ENCODE measurements at places on chromosomes 16 and 17.

DNA sequence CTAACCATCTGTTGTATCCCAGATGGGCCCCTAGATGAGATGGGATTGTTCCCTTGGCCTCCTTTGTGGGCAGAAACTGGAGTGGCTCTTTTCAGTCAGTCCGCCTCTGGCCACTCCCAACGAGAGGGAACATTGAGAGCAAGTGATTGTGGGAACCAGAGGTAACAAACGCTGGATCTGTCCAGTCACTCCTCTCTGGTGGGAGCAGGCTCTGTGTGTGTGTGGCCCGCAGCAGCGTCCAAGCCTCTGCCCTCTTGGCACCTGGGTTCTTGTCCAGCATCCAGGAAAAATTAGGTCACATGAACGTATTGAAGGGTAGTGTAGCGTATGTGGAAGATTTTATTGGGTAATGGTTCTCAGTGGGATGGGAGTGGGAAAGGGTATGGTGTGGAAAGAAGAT is 101.9 kb upstream of the COX10 start:
- no peak for DNase-seq

DNA sequence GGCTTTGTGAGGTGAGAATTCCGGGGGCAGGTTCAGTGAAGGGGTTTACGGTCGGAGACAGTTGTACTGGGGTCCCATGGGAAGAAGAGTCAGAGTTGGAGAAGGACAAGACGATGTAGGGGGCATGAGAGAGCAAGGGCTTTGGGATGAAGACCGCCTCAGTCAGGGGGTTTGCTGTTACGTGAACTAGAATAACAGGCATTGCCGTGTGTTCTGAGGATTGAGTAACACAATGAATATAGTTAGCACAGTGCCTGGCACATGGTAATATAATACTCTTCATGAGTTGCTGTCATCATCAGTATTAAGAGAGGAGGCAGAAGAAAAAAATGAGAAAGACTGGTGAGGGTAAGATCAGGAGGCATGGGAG is 577 bp downstream of the ZNF646 start:
- peak; percentile 18 for DNase-seq

DNA sequence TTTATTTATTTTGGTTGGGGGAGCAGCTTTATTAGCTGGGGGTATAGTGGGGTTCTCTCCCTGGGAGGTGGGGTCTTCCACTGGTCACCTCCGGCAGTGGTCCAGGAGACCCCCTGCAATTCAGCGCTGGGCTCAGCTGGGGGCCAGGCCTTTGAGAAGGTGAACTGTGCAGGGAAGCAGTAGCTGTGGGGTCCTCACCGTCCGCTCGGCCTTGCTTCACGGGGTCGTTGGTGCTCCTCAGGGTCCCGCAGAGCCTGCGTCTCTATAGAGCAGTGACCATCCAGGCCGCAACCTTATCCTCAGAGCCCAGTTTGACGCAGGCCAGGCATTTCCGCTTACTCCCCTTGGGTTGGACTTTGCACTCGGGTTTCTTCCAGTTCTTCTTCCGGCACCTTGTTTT is 1954.7 kb downstream of the TP53TG3F start:
- DNase-seq = no peak

- peak; percentile 96 for DNase-seq
Measured at GRCh38 chr17:76540381-76541300, 797 bp downstream of the PRCD start.

DNA sequence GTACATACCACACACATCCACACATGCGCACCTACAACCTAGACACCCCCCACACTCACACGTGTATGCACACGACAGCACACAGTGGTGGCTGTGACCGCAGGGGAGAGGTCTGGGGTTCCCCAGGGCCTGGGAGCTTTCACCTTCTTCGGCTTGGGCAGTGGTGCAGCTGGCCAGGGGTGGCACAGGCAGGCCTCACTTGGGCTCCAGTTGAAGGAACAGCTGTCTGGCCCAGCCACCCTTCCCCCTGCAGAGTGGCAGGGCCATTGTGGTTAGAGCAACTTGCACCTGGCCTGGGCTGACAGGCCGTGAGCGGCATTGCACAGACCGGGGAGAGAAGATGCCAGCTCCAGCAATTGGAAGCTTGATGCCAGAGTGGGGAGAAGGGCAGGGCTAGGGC is 114.5 kb upstream of the GSE1 start:
- no peak for DNase-seq

DNA sequence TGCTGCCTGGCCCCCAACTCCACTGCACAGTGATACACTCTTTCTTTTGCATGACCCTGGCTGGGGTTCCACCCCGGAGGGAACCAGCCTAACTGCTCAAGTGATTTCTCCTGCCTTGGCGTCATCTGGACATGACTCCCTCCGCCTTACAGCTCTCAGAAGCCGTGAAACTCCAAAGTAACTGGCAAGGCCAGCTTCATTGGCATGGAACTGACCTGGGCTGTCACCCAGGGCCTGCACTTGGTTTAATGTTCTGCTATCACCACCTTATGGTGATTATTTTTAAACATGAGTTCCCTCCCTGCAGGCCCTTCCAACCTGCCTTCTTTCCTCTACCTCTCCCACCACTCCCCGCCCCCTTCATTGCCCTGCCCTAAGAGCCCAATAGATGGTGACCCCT is 139.7 kb upstream of the CDH5 start:
- DNase-seq = no peak

DNA sequence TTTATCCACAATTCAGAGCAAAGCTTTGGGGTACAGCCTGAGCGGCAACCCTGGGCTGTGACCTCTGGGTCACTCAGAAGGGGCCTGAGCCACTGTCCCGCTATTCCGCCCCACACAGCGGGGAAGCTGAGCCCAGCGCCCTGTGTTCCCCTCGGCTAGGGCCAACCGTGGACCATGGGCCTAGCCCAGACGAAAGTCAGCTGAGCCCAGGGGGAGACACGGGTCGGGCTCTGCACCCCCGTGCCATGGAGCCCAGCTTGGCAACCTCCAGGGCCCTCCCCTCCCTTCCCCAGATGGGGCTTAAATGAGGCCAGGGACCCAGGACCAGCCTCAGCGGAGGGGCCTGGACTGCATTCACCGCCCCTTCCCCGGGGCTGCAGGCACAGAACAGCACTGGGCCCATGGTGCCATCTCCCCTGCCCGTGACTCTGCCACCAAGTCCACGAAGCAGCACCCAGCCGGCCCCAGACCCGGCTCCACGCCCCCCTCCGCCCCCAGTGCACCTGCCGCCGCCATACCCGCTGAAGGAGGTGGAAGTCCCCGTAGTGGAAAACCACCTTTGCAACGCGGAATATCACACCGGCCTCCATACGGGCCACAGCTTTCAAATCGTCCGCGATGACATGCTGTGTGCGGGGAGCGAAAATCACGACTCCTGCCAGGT is 1.8 kb downstream of the TPSD1 start:
- DNase-seq = no peak

- no peak for DNase-seq
Measured at GRCh38 chr17:3796822-3797170, 4.2 kb downstream of the ITGAE start.

DNA sequence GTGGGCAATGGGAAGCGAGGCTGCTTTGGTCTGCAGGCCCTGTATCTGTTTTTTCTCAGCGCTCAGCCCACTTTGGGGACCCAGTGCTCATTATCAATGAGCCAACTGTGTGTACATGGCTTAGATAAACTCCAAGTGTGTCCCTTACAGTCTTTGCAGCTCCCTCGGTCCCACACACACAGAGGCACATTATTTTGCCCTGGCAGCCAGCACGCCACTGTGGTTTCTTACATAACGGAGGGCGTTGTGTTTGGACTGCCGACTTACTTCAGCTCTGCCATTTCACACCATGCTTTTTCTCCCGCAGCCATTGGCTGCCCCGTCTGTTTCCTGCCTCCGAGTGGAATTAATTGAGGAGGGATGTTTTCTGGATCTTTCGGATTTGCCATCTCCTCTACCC is 56.5 kb upstream of the CLEC18A start:
- no peak for DNase-seq

- DNase-seq = peak; percentile 7
Measured at GRCh38 chr17:6098050-6098822, 28.1 kb downstream of the WSCD1 start.

- DNase-seq = no peak
Measured at GRCh38 chr16:19991614-19992013, 82.1 kb downstream of the GPR139 start.

DNA sequence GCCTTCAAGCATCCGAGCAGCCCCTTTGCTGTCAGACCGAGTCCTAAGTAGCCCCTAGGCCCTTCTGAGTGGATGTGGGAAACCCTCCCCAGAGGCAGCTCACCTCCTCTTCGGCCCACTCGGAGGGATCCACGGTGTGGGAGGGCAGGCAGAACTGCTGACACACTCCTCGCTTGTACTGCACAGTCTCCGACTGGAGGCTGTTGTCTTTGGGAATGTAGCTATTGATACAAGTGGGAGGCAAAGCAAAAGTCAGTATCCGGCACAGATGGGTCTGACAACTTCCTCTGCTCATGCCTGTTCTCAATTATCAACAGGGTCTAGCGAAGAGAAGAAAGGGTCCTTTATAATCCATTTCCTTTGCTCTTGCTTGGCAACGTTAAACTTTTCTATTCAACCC is 25.9 kb upstream of the FOXJ1 start:
- DNase-seq = no peak

DNA sequence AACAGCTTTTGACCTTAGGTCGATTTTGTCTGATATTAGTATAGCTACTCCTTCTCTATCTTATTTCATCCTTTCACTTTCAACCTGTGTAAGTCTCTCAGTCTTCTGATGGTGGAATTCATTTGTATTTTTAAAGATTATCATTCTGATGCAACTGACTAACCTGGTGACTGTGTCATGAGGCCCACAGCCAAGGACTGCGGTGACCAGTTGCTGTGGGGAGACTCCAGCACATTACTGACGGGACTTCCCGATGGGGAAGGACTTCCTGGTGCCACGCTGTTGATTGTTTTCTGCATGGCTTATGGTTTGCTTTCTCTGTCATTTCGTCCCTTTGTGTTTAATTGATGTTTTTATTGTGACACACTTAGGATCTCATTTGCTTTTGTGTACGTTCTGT is 34.2 kb downstream of the RMI2 start:
- no peak for DNase-seq

GRCh38 chr16:14510939-14511799 is 118.9 kb downstream of the PARN start:
- DNase-seq = peak; percentile 57

DNA sequence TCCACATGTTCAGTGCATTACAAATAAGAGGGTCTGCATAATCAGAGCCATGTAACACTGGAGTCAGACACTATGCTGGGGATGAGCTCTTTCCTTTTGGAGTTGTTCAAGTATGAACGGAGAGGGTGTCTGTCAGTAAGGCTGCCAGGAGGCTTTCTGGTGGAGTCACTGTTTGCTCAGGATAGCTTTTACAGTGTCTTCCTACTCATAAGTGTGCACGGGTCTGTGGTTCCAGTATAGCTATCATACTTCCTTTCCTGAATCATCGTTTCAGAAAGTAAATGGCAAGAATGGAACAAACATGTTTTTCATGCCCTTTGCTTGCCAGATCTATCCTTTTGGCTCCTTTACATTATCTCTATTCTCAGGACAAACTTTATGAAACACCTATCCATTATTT is 152.7 kb upstream of the CDH11 start:
- DNase-seq = no peak

- DNase-seq = no peak
Measured at GRCh38 chr17:67019809-67020208, 24.5 kb upstream of the CACNG1 start.

GRCh38 chr17:77424585-77425344 is 284.0 kb downstream of the SEC14L1 start:
- peak; percentile 99 for DNase-seq

DNA sequence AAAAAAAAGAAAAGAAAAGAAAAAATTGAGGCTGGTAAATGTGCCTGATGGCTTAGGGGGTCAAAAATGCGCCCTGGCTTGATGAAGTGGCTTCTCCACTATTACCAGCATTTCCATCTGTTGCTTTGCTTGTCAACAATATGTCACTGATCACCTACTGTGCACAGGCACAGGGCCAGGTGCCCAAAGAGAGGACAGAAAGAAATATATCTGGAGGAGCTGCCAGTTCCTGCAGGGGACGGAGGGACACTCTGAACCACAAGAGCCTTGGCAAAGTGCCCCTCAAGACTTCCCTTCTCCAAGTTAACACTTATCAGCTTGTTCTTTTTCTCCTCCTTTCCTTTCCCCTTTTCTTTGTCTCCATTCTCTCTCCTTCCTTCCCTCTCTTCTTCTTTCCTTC is 34.7 kb downstream of the GINS3 start:
- DNase-seq = no peak

DNA sequence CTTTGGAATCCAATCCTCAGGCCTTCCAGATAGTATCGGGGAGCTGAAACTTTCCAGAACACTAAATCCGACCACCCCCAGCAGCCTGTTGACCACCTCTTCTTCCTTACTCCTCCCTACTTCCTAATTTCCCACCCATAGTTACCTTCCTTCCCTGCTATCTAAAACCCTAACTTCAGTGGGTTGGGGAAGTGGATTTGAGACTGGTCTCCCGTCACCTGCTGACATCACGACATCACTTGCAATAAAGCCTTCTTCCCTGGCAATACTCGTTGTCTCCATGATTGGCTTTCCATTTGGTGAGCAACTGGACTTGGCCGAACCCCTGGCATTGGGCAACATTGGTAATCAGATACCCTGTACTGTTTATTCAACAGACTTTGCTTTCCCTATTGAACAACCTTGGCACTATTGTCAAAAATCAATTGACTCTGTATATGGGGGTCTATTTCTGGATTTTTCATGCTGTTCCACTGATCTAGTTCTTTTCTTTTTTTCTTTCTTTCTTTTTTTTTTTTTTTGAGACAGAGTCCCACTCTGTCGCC is 11.8 kb upstream of the FOXK2 start:
- no peak for DNase-seq

- no peak for DNase-seq
Measured at GRCh38 chr17:31967648-31968047, 30.8 kb downstream of the SUZ12 start.

DNA sequence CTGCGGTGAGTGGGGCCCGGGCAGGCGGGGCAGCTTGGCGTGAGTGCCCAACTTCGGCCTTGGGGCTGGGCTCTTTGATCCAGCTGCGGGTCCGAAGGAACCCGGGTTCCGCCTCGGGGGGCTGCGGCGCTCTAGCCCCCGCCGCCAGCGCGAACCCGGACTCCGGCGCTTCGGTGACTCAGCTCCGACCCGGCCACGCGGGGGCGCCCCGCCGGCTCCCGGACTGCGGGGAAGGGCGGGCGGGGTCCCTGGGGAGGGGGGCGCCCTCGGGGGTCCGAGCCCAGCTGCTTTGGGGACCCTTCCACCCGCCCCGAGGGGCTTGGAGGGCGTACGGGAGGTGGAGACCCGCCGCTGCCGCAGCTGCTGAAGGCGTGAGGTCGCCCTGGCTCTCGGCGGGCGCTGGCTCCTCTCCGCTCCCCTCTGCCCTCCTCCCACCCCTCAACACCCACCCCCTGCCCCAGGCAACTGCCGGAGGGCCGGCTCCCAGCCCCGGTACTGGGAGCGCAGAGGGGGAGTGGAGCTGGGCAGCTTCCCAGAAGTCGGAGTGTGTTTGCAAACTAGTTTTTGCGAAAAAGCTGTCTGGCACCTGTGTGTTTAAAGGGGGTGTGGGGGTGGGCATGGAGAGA is 516 bp downstream of the CPNE2 start:
- no peak for DNase-seq
